Dermis lymphatic vessel endothelial cell (primary cell): ENCODE measurements at places on chromosomes 3 and 15. TPM values are rescaled to one million over a fixed set of nuclear protein-coding genes. Genes with fewer than 3 reads are reported as not detected.

The HAPLN3 gene
- 66.3 and 102 TPM in 2 replicates for total RNA-seq

The AGBL1 gene
- total RNA-seq = not detected in 2 replicates

The SERPINI1 gene
- 1.1 and 1.4 TPM in 2 replicates for total RNA-seq

The FAM3D gene
- not detected in 2 replicates for total RNA-seq

The PEX5L gene
- total RNA-seq = not detected in 2 replicates

The PRSS50 gene
- not detected in 2 replicates for total RNA-seq

The TOPAZ1 gene
- total RNA-seq = not detected in 2 replicates
